ENCODE measurements at places on chromosomes 1 and 21.

DNA sequence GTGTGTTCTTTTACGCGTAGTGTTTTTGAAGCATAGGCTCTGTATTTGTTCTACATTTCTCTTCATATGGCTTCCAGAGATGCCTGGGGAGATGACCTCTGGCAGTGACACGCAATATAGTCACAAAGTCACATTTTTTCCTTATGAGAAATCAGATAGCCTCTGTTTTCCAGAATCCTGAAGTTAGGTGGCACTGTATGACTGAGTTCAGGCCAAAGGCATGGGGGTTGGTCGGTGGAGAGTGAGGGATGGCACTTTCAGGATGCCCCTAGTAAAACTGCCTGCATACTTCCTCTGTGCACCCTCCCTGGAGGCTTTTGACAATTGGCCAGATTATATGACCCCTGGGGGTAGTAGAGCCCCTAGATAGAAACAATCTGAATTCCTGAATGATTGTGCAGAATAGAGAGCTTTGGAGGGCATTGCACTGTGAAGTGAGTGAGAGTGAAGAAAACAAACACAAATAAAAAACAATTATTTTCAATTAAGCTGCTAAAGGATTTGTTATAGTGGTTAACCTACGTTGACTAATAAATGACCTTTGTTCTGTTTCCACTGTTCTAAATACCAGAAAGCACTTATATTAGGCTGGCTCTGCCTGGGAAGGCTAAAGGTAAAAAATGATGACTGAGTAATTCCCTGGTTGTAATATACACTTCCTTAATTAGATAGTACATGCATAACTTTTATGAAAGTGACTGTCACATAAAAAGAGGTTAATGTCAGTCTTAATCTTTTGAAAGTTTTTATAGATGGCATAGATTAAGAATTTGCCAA is 1660.8 kb downstream of the PLA2G4A start:
- DNase-seq, result no peak

GRCh38 chr1:87826681-87827251 is 498.1 kb downstream of the LMO4 start:
- peak; percentile 24 for DNase-seq

- DNase-seq, result peak; percentile 14
Observed at GRCh38 chr1:65717815-65718454, 74.8 kb upstream of the PDE4B start.

- no peak for DNase-seq
Observed at GRCh38 chr1:94920061-94920460, 6.8 kb downstream of the CNN3 start.

- no peak for DNase-seq
Observed at GRCh38 chr1:160156361-160156760, 5.0 kb downstream of the ATP1A4 start.

DNA sequence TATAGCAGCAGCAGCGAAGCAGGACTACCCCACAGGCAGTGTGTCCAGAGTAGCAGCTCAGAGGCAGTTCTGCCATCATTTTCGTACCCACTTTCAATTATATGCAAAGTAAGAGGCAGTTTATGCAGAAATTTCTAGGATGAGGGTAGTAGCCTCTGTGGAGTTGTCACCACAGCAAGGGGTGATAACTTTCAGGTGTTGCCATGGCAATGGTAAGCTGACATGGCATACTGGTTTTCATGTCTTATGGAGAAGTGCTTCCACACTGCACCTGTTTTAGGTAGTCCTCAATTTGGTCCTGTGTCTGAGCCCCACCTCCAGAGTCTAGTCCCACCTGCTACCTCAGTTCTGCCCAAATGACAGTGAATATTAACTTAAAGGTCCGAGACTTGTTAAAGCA is 133.3 kb upstream of the SYT6 start:
- DNase-seq, result no peak

DNA sequence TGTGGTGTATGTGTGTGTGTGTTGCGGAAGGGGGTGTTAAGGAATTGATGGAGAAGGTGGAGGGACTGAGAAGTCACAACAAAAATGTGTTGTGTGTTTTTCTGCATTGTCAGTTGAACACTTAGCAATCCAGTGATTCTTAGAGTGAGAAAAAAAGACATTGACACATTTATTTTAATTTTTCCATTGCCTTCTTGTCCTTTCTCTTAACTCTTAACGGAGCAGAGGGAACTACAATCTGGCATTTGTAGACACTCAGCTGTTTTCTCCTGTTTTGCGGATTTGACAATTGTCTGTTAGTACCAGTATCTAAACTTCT is 725 bp downstream of the C1orf53 start:
- no peak for DNase-seq

DNA sequence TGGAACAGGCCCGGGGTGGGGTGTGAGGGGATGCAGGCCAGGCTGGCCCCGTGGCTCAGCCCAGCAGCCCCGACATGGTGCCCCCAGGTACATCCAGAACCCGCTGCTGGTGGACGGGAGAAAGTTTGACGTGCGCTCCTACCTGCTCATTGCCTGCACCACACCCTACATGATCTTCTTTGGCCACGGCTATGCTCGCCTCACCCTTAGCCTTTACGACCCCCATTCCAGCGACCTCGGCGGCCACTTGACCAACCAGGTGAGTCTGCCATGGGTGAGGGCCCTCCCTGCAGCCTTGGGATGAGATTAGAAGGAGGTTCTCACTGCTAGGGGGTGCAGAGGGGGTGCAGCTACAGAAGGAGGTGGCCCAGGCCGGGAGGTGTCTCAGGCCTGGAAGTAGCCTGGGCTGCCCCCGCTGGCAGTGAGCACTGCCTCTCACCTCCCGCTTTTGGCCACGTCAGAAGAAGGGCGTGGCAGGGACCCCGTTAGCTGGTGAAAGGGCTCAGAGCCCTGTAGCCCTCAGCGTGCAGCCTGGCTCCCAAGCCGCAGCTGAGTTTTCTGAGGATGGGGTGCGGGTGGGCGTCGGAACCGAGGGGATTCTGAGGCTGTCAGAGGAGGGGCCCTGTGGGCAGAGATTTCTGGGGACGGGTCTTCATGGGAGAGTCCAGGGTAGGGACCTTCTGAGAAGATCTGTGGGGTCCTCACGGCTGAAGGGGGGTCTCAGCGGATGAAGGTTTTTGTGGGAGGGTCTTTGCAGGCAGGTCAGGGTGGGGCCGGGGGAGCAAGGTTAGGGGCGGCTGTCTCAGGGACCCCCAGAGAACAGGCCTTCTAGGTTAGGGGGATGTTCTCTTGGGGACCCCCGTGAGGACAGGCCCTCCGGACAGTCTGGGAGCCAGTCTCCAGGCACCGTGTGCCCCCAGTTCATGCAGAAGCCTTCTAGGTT is 10.4 kb downstream of the TTLL10 start:
- DNase-seq, result no peak

GRCh38 chr1:25481625-25482024 is 50.9 kb downstream of the MACO1 start:
- DNase-seq, result no peak

GRCh38 chr21:40652436-40652835 is 194.5 kb downstream of the DSCAM start:
- DNase-seq, result no peak

- no peak for DNase-seq
Observed at GRCh38 chr1:218498056-218498938, 153.2 kb downstream of the TGFB2 start.

DNA sequence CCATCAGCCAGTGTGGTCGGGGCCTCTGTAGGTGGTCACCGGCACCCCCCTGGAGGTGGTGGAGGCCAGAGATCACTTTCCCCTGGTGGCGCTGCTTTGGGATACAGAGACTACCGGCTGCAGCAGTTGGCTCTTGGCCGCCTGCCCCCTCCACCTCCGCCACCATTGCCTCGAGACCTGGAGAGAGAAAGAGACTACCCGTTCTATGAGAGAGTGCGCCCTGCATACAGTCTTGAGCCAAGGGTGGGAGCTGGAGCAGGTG is 961 bp downstream of the RBM15 start:
- DNase-seq, result peak; percentile 24

- no peak for DNase-seq
Observed at GRCh38 chr1:109241841-109242345, 7.4 kb upstream of the CELSR2 start.

GRCh38 chr1:30645807-30646206 is 77.6 kb downstream of the MATN1 start:
- no peak for DNase-seq

GRCh38 chr1:208791456-208791855 is 547.3 kb upstream of the PLXNA2 start:
- no peak for DNase-seq

DNA sequence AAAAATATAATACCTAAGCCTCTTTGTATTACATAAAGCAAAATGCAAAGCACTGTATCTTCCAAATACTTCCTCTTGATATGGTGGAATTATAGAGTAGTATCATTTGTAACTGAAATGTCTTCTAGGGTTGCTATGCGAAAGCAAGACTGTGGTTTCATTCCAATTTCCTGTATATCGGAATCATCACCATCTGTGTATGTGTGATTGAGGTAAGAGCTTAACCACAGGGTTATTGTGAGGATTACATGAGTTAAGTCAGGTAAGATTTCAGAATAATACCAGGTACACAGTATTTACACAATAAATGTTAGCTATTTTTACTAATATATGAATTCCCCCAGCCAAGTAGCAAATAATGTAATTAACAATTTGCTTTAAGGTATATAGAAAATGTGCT is 24.7 kb downstream of the CD53 start:
- no peak for DNase-seq

DNA sequence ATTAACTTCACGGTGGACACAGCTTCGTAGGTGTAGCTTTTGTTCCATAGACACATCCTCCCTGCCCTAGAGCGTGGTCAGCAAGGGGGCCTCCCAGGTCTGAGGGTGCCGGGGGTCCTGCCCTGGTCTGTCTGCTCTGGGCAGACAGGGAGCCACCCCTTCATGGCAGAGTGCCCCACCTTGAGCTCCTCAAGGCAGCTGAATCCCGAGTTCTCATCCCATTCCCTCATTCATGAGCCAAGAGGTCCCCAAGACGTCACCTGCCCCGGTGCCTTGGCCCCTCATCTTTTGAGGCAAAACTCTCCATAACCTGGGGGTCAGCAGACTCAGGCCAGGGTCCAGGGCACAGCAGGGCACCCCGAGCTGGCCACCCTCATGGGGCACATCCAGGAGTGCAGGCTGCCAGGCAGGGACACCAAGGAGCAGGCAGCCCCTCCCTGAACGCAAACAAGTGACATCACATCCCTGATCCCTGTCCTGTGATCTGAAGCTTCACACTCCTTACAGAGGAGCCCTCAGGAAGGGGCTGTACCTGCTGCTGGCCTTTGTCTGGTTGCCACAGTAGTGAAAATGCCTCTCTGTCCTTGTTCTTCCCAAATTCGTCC is 23.3 kb downstream of the UBASH3A start:
- DNase-seq, result no peak

- no peak for DNase-seq
Observed at GRCh38 chr1:234911787-234912186, 216.8 kb downstream of the TOMM20 start.

- DNase-seq, result no peak
Observed at GRCh38 chr1:54887665-54888071, 673 bp upstream of the DHCR24 start.

DNA sequence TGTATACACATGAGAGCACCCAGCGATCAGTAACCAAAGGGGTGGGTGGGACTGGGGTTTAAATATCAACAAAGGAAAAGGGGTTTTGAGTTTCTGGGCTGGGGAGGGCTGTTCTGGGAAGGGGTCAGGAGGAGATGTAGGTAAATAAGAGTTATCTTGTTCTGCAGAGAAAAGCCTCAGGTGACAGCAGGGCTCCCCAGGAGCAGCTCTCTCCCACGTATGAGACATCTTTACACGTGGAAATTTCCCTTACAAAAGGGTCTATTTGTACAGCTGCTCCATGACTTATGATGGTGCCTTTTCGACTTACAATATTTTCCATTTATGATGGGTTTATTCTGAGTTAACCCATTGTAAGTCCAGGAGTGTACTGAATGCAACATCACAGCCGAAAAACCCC is 16.3 kb upstream of the PADI2 start:
- no peak for DNase-seq

- DNase-seq, result no peak
Observed at GRCh38 chr21:32494934-32495709, 82.6 kb downstream of the EVA1C start.

DNA sequence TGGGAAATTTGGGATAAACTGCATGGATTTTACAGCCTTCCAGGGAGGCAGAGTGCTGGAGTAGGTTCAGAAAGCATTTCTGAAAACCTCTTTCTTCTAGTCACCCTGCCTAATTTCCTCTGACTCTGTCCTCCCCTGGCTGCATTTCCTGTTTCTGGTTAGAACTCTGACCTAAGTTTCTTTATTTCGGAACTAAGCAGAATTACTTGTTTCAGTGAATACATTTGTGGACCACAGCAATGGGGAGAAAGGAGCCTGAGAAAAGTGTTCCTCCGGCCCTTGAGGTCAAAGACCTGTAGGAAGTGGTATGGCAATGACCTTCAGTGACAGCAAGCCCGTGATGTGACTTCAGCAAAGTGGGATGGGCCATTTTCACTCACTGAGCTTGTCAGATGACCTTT is 173.4 kb upstream of the RUNX1 start:
- DNase-seq, result peak; percentile 44

- DNase-seq, result no peak
Observed at GRCh38 chr1:91092503-91092902, 70.7 kb upstream of the ZNF644 start.

- DNase-seq, result no peak
Observed at GRCh38 chr1:168085401-168085872, 51.3 kb downstream of the GPR161 start.

- peak; percentile 93 for DNase-seq
Observed at GRCh38 chr1:226125097-226125630, 61.4 kb downstream of the ACBD3 start.

DNA sequence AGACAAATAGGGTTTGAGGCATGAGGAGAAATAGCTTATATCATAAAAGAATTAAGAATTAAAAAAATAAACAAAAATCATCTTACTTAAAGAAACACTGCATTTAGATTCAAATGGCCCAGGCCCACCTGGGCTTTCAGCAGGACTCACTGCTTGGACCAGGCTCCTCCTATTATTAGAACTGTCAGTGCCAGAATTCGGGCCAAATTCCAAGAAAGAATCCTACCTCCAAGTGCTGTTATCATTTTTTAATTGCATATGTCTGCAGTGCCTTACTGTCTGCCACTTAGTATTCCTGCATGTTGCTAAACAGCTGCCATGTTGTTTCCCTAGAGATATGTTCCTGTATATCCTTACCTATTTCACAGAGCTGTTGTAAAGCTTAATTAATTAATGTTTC is 112.0 kb downstream of the BARHL2 start:
- DNase-seq, result no peak

GRCh38 chr1:202944438-202944921 is 13.6 kb downstream of the ADIPOR1 start:
- DNase-seq, result no peak

GRCh38 chr1:192756314-192756713 is 52.5 kb upstream of the RGS2 start:
- no peak for DNase-seq

All from activated CD4-positive, alpha-beta T cell treated with anti-CD3 and anti-CD28 coated beads, Interleukin-2, Interleukin-6, amounts not matched to agents 100 ng/mL and 50 ng/mL, durations not matched to agents 16 hours and 8 hours (primary cell).